ENCODE measurements at places on chromosomes 2 and 18.
A peak's percentile ranks its signal among the peaks of the same experiment; 100 is the strongest.

DNA sequence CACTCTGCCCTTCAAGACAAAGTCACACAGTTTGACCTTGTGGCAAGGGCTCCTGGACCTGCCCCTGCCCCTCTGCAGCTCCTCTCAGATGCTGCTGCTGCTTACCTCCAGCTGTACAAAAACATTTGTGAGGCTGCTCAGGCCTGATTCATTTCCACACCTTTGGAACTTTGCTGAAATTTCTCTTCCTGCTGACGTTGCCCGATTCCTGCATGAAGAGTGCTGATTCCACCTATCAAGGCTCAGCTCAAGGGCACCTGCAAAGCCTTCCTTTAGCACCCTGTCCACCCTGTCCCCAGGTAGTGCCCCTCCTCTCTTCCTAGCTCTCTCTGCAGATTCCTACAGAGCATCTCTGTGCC, 738.3 kb upstream of the HS6ST1 start:
- no peak for DNase-seq

GRCh38 chr2:203687165-203687564, 19.3 kb upstream of the CD28 start:
- DNase-seq: no peak

GRCh38 chr2:50647381-50647780, 384.6 kb downstream of the NRXN1 start:
- DNase-seq: no peak

DNA sequence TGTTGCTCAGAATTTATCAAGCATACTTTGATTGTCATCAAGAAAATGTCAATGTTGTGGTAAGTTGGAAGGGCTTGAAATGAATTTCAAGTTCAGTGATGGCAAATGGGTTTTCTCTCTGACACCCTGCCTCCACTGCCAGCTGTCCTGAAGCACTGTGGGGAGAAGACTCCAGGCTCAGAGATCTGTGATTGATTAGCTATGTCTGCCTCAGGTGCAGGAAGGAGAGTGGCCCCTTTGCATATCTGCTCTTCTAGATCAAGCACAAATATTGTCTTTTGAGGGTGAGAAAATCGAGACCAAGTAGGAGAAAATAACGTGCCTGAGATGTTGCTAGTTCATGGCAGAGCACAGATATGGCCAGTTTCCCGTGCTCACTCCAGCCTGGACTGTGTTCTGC, 178.8 kb upstream of the GLI2 start:
- DNase-seq: no peak

DNA sequence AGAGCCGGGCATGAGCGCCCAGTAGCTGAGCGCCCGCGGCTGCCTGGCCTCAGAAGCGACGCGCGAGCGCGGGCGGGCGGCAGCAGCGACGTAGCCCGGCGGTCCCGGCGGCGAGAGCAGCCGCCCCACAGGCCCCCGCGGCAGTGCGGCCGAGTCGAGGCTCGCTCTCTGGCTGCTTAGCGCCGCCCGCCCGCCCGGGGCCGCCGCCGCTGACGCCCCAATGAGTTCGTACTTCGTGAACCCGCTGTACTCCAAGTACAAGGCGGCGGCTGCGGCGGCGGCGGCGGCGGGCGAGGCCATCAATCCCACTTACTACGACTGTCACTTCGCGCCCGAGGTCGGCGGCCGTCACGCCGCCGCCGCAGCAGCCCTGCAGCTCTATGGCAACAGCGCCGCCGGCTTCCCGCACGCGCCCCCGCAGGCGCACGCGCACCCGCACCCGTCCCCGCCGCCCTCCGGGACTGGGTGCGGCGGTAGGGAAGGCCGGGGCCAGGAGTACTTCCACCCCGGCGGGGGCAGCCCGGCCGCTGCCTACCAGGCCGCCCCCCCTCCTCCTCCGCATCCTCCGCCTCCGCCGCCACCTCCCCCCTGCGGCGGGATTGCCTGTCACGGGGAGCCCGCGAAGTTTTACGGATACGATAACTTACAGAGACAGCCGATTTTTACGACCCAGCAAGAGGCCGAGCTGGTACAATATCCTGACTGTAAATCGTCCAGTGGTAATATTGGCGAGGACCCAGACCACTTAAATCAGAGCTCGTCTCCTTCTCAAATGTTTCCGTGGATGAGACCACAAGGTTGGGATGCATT, 847 bp downstream of the HOXD8 start:
- DNase-seq: peak; percentile 91

GRCh38 chr2:226477221-226478108, 322.2 kb downstream of the IRS1 start:
- peak; percentile 38 for DNase-seq

DNA sequence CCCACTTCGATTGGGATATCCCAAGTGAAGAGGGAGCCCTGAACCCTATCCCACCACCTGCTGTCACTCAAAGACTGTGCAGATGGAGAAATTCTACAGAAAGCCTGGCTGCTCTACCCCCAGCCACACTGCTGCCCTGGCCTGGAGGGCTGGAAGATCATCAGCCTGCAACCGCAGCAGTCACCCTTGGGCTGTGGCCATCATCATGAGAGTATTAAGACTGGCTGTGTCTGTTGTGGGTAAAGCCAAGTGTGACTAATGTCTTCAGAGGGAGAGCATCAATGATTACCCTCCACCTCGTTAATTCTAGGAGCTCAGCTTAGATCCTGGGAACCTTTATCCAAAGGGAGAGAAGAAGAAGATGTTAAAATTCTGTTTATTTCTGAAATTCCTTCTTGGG, 221.5 kb downstream of the TFCP2L1 start:
- peak; percentile 15 for DNase-seq

DNA sequence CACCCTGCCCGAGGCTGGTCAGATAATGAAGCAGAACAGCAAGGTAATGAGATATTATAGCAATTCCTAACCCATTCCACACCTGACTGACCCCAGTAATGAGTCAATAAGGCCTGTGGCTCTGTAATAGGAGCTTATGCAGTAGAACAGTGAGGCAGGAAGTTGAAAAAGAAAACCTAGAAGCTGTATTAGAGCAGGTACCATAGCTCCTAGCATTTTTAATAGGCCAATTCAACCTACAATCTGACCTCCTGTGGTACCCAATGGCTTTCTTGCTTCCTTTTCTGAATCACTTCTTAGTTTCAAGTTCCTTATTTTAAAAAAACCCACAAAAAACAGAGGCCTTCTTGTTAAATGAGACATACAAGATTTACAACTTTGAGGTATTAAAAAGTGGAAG, 43.6 kb upstream of the MAP2 start:
- no peak for DNase-seq

DNA sequence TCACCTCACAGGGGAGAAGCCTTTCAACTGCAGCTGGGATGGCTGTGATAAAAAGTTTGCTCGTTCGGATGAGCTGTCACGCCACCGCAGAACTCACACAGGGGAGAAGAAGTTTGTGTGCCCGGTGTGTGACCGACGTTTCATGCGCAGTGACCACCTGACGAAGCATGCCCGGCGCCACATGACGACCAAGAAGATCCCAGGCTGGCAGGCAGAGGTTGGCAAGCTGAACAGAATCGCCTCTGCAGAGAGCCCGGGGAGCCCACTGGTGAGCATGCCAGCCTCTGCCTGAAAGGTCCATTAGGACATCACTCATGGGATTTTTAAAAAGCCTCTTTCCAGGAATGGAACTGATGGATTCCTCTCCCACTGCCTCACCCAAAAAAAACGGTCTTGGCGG, 8.9 kb downstream of the KLF11 start:
- no peak for DNase-seq

DNA sequence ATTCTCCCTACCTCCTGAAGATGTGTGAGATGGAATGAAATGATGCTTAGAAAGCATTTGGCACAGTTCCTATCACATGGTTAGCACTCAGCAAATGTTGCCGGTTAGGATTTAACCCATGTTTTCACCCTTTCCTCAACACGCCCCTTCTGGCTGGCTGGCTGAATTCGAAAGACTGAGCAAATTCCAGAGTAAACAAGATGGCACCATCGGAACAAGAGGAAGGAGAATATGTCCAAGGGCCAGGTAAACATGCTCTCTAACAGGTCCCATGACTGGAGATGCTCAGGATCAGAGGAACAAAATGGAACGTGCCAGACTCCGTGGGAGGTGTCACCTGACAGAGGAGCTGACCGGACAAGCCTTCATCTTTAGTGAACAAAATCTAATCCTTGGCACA, 145.6 kb downstream of the ANKRD44 start:
- no peak for DNase-seq

- DNase-seq: no peak
Measured at GRCh38 chr2:3806168-3806567, 102.8 kb downstream of the DCDC2C start.

- peak; percentile 86 for DNase-seq
Measured at GRCh38 chr2:178404368-178404767, 46.6 kb downstream of the PRKRA start.

DNA sequence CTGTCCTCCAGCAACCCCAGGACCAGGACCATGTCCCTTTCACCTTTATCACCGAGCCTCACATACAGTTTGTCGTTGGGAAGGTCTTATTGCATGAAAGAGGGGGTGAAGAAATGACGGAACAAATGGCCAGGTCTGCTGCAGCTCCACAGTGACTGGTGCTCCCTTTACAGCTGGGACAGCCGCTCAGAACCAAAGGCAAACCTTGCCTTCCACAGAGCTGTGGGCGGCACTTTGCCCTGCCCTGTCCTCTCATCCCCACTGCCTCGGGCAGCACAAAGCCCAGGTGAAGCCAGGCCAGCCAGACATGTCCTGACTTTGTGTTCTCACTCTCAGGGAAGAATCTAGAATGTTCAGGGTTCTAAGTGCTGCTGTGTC, 961 bp downstream of the GPR55 start:
- DNase-seq: no peak

DNA sequence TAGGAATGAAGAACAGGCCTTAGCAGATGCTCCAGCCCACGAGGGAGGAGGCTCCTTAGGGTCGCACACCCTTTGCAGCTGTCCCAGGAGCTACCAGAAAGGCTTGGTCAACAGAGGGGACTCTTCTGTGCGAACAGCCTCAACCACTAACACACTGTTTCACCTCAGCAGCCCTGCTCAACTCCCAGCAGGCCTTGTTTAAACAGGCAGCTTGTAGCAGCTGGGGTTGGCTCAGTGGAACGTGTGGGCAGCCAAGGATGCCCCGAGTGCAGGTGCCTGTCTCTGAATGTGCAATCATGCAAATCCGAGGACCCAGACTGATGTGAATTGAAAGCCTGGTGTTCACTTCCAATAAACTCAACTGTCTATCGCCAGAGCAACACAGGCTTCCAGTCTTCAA, 88.7 kb upstream of the CXCR4 start:
- DNase-seq: no peak

GRCh38 chr18:820591-821165, 8.6 kb upstream of the YES1 start:
- DNase-seq: no peak

DNA sequence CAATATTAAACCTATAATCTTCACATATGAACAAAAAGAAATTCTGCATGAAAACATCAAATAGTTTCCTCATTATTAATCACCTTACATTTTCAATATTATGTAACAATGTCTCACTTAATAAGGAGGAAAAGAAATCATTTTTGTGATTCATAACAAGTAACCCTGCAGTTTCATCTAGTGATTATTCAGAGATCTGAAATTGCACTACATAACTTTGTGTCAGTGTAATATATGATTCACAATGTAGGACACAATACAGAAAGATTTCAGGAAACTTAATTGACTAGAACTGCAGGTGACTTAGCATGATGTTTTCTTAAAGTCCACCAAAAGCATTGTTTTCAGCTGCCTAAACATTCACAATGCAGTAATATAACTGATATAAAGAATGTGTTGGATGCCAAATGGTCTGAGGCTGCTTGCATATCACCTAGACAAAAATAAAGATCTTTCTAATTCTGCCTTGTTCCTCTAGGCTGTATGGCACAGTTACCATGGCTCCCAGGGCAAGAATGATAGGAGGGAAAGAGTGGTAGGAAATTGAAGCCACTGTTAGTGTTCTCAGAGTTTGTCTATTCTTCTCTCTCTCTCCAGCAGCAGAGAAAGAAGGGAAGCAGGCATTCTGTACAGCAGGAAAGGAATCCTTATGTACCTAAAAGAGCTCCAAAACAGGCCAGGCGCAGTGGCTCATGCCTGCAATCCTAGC, 366.6 kb downstream of the FSIP2 start:
- no peak for DNase-seq

DNA sequence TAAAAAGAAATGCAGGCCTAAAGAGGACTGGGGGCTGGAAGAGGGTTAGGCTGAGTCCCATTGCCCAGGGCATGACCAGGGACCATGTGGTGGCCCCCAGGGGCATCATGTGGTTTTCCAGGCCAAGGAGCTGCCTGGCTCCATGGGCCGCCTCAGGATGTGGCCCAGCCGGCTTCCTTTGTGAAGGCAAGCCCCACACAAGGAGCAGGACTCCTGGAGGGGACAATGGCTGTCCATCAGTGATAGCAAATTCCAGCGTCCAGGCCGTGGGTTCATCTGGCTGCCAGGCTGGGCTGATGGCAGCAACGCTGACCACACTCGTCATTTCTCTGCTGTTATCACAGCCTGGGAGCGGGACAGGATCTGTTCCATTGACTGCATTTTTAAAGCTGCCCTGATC, 82.5 kb downstream of the GBX2 start:
- DNase-seq: no peak

Data from AG10803 (cell line).